ENCODE measurements at places on chromosomes 13 and 19. TPM values are rescaled to one million over a fixed set of nuclear protein-coding genes. Genes with fewer than 3 reads are reported as not detected.

The SGCG gene
- total RNA-seq, result 0.88 TPM

The STARD13 gene
- total RNA-seq, result 48.7 TPM

The PTH2 gene
- not detected for total RNA-seq

The KLK4 gene
- total RNA-seq, result not detected

The ATP8B3 gene
- total RNA-seq, result 8.7 TPM

The GNG8 gene
- total RNA-seq, result not detected

The SOHLH2 gene
- total RNA-seq, result 2.5 TPM

The LRRC25 gene
- total RNA-seq, result not detected

The SIGLEC5 gene
- total RNA-seq, result not detected

The ZNF383 gene
- total RNA-seq, result 7.6 TPM

The PDE4A gene
- total RNA-seq, result 40.1 TPM

The TRAPPC2B gene
- 18.7 TPM for total RNA-seq

The SLC6A16 gene
- 4.4 TPM for total RNA-seq

The C19orf33 gene
- total RNA-seq, result not detected

The KLF2 gene
- 1.9 TPM for total RNA-seq

The ZNF845 gene
- 8.6 TPM for total RNA-seq

Data from A673 (cell line).